ENCODE measurements at places on chromosomes 6 and 20.

DNA sequence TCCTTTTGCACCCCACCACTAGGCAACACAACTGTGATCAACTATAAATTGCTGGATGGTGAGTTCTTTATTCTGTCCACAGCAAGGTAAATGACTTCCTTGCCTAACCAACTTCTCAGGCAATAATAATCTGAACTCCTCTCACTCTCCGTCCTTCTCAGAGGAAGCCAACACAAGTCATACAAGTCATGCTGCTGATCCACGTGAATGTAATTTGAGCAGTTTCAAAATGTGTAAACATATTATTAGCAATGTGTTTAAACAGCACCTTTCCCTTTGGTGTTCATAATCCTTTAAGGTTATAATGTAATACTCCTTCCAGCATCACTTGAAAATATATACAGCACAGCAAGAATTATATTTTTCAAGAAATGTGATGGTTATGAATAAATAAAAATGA is 127.9 kb downstream of the QRSL1 start:
- DNase-seq: no peak

DNA sequence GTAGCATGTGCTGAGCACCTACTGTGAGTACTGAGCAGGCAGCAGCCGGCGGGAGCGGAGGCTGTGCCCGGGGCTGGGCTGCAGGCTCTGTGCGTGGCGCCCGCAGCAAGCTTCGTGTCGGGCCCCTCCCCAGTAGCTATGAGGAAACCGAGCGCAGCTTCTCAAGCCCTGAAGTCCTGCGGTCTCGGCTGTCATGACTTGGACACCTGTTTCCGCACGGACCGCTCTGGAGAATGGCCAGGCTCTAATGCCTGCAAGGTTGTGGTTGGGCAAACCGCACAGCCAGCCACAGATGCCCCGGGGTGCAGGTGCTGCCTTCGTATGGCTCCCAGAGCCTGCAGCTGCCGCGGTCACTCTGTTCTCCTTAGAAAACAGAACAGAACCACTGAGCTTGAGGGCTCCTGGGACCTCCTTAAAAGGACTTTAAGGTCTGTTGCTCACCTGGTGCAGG is 33.7 kb downstream of the PYGB start:
- no peak for DNase-seq

GRCh38 chr20:50514750-50515149 is 4.6 kb downstream of the PTPN1 start:
- no peak for DNase-seq

- no peak for DNase-seq
These were observed 64.6 kb downstream of the RPP40 start for GRCh38 chr6:4939241-4939640.

- no peak for DNase-seq
These were observed 272.2 kb upstream of the FOXQ1 start for GRCh38 chr6:1039746-1040145.

DNA sequence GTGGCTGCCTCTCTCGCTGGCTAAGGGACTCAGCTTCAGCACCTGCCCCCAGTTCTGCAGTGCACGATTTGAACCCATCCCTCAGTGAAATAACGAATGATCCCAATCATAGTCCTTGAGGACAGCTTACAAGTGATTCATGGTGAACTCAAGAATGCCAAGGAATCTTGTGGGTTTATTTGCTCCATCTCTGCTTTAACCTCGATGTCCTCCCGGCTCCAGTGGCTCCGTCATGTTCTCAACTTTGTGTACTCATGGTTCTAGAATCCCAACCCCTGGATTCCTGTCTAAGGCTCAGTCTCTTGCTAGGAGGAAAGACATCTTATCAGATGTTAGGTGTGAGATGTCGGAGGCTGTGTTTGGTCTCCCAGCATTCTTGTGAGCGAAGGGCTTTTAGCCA is 29.0 kb upstream of the GTSF1L start:
- DNase-seq: no peak

- no peak for DNase-seq
These were observed 8.0 kb downstream of the INSM1 start for GRCh38 chr20:20375862-20376261.

- DNase-seq: no peak
These were observed 68.3 kb downstream of the IMPG1 start for GRCh38 chr6:76004202-76004601.

GRCh38 chr6:8733879-8734278 is 298.5 kb upstream of the SLC35B3 start:
- no peak for DNase-seq

DNA sequence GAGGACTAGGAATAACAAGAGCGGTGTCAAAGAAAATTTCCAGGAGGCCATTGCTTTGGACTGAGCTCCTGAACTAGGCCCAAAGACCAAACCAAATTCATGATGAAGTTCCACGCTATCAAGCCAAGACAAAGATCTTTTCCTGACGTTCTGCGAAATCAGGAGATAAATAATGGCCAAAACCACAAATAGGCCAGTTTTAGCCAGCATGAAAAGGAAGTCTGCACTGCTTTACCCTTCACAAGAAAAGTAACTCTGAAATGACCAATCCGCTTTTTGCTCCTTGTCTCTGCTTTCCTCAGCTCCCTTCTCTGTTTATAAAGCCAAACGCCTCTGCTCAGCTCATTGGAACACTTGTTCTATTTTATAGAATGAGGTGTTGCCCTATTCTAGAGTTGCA is 6.7 kb downstream of the NCOA5 start:
- no peak for DNase-seq

DNA sequence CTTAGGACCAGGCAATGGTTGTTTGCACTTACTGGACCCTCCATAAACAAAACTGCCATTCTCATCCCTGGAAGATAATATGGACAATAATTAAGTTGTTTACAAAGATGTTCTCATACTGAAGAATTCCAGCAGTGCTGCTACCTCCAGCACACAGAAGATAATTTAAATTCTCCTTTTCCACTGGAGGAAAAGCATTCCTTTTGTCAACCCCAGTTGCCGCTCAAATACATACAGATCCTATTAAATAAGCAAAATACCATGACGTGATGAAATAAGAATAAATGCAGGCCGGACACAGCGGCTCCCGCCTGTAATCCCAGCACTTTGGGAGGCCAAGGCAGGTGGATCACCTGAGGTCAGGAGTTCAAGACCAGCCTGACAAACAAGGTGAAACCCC is 54.5 kb upstream of the IPCEF1 start:
- DNase-seq: no peak

- DNase-seq: no peak
These were observed 721.6 kb downstream of the KIF16B start for GRCh38 chr20:15851576-15852215.

GRCh38 chr20:63215101-63216040 is 560 bp downstream of the YTHDF1 start:
- no peak for DNase-seq

DNA sequence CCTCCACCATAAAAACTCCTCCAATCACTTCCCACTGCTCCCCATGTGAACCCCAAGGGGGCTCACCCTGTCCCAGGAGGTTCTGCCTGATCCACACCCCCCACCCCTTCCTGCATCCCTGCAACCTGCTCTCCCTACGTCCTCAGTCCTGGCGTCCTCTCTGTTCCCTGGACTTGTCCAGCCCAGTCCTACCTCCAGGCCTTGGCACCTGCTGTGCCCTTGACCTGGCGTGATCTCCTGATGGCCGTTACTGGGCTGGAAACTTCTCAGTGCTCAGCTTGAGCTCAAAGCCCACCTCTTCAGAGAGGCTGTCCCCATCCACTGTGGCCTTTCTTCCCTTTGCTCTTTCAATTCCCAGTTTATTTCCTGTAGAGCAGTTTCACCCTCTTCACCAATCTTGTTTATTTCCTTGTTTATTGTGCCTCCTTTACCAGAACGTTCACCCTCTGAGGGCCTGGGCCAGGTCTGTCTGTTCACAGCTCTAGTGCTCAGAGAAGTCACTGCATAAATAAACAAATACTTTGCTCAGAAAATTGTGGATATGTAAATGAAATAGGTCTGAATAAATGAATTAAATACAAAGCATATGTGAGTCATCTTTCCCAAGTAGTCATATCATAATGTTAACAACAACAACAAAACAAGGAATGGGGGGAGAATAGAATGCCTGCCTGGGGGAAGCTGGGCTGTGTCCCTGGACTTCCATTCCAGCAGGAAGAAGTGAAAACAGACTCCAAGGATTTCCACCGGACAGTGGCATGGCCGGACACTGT is 175.7 kb upstream of the SULF2 start:
- DNase-seq: no peak

GRCh38 chr6:166277892-166278578 is 30.2 kb downstream of the PRR18 start:
- no peak for DNase-seq

DNA sequence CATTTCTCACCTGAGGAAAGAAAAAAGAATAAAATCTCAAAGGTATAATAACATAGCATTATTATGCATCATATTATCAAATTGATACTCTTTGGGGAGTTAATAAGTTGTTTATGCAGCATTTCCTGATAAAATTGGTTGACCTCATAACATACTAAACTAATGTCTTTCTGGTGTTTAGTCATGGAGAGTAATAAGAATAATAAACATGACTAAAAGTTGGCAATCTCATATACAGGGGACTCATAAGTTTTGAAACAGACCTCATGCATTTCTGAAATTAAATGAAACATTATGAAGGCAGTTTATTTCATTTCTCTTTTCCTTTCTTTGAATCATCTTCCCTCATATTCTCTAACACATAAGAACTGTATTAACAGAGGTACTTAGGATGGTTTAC is 60.5 kb upstream of the PRDM1 start:
- DNase-seq: no peak

- DNase-seq: peak; percentile 31
These were observed 110.4 kb downstream of the LIN28B start for GRCh38 chr6:105067329-105067728.

- DNase-seq: no peak
These were observed 19.2 kb downstream of the SNX9 start for GRCh38 chr6:157842212-157842611.
